ENCODE measurements at places on chromosomes 1 and 21.

DNA sequence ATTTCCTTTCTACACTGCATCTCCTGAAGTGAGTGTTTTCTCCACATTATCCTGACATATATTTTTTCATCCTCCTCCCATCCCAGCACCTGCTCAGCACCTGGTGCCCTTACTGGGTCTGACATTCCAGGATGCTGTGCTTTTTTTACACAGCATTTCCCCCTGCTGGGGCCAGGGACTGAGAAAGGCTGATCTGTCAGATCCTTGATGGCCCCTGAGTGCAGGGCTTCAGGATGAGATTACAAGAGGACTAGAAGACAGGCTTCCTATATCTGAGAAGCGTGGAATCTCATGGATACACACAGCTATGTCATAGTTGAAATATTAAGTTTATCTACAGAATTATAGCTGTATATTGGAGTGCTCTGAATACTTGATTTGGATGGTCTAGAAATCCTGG, 24.4 kb downstream of the RCAN1 start:
- DNase-seq, result no peak

DNA sequence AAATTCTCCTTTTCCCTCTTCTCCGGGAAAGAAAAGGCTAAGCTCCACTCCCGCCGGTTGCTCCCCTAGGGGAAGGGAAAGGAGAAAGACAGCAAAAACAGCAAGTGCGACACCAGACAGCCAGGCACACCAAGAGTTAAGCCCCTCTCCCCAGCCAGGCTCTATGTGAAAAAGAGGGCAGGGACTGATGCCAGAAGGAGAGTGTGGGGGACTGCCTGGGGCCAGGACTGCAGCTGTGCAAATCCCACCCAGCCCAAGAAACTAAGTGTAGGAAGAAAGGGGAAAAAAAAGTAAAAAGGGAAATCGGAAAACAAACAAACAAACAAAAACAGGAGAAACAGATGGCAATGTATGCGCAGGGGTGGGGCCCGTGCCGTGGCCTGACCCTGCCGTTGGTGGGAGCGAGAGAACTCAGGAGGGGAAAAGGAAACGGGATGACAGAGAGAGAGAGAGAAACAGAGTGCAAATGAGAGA, 27.7 kb upstream of the FMO1 start:
- peak; percentile 85 for DNase-seq

DNA sequence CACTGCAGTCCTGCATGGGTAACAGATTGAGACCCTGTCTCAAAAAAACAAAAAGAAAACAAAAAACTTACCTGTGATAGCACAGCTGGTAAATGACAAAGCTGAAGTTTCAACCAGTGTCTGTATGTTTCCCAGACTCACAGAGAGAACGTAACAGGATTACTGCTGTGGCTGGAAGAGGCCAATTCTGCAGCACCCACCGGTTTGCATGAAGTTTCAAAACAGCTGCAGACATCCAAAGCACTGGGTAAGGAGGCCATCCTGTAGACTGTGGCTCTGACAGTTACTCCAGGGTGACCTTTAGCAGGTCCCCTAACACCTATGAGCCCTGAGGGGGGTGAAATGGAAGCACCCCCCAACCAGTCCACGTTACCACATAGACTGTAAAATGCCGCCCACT, 7.5 kb downstream of the ID3 start:
- DNase-seq, result no peak

DNA sequence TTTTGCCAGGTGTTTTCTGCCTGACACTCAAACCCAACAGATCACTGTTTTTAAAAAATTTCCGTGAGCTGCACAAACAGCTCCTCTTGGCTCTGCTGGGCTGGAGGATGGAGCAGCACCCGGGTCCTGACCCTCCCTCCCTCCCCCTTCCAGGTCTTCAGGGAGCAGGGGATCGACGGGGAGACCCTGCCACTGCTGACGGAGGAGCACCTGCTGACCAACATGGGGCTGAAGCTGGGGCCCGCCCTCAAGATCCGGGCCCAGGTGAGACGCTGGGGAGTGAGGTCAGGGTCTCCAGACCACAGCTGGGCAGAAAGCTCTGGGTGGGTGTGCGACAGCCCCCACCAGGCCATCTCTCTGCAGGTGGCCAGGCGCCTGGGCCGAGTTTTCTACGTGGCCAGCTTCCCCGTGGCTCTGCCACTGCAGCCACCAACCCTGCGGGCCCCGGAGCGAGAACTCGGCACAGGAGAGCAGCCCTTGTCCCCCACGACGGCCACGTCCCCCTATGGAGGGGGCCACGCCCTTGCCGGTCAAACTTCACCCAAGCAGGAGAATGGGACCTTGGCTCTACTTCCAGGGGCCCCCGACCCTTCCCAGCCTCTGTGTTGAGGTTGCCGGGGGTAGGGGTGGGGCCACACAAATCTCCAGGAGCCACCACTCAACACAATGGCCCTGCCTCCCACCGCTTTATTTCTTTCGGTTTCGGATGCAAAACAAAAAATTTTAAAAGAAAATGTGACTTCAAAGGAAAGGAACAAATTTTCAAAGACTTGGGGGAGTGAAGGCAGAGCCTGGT, 15.3 kb downstream of the NOC2L start:
- no peak for DNase-seq

DNA sequence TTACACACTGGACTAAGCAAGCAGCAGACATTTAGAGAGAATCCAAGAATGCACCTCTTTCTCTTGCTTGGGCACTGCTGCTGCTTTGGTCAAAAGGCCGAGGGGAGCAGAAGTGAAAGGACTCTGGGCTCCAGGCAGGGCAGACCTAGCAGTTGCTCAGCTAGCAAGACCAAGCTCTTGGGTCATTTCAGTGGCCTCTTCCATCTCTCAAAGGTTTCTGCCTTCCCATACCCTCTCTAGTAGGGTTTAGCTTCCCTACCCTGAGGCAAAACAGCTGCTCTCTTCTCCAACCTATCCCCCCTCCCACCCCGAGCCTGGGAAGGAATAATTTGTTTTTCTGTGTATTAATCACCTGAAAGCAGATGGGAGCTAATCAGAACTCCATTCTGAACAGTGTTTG, 25.8 kb downstream of the TFAP2E start:
- no peak for DNase-seq

- no peak for DNase-seq
Observed at GRCh38 chr1:57586842-57587241, 163.0 kb upstream of the DAB1 start.

- DNase-seq, result peak; percentile 24
Observed at GRCh38 chr1:234536741-234537140, 57.8 kb upstream of the TARBP1 start.

- no peak for DNase-seq
Observed at GRCh38 chr1:224454402-224455055, 19.9 kb upstream of the WDR26 start.

DNA sequence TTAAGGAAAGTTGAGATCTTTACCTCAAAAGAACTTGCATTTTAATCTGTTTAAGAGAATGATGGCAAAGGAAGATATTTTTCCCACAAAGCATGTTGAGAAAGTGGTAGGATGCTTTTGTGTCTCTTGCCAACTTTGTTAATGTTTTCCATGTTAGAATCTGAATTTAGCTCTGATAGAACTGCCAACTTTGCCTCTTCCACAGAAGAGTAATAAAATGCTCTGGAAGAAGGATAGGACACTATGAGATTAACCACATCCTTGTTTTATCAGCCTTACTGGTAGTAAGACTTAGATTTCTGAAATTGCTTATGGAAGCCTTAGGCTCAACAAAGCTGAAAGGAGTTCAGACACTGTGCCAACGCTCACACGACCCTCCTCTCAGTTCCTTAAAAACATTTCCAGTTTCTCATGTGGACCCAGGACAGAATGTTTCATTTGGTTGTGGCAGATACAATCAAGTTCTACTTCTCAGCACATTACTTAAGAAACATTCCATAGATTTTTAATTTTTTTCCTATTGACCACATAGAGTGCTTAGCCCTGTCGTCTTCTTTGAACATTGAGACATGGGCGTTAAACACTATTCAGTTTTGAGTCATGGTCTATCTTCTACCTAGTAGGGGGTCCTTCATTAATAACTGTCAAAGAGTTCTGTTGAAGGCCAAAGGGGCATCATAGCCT, 59.0 kb downstream of the MTR start:
- DNase-seq, result no peak

DNA sequence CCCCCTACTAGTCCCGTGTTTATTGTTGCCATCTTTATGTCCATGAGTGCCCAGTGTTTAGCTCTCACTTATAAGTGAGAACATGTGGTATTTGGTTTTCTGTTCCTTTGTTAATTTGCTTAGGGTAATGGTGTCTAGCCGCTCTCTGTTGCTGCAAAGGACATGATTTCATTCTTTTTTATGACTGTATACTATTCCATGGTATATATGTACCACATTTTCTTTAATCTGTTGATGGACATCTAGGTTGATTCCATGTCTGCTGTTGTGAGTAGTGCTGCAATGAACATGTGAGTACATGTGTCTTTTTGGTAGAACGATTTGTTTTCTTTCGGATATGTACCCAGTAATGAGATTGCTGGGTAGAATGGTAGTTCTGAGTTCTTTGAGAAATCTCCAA, 44.2 kb upstream of the METTL18 start:
- no peak for DNase-seq

- no peak for DNase-seq
Observed at GRCh38 chr21:38402291-38402690, 96.0 kb downstream of the ERG start.

GRCh38 chr1:31672986-31673385, 28.3 kb upstream of the PEF1 start:
- DNase-seq, result peak; percentile 71

DNA sequence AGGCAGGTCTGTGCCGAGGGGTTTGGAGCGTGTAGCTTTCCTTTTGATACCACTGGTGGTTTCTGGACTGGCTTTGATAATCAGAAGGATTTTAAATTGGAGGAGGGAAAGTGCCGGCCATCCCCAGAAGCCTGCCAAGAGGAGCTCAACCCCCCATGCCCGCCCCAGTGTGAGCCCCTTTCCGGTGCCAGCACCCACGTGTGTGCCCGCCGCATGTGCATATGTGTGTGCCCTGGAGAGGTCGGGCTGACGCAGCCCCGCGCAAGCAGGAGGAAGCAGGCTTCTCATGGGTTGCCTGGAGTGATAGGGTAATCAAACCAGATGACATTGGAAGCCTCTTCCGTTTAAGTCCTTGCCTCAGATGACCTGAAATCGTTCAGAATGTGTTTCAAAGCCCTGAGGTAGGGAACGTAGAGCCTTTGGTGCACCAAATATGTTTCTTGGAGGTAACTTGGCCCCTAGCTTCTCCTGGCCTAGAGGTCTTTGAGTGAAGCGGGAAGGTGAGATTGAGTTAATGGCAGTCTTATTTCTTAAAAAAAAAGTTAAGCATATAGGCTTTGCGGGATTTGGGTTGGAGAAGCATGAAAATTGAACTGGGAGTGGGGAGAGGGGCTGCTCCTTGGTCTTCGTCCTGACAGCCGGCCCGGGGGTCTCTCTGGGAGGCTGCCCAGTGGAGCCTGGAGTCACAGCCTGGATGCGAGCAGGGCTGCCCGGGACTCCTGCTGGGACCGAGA, 34.1 kb upstream of the ARHGEF16 start:
- no peak for DNase-seq

- no peak for DNase-seq
Observed at GRCh38 chr1:80211691-80212380, 1205.3 kb upstream of the ADGRL4 start.

GRCh38 chr1:44939061-44939460, 47.3 kb downstream of the EIF2B3 start:
- no peak for DNase-seq

Measured in femur (tissue), 1 donor.